Regular cardiac myocyte (primary cell): ENCODE measurements at places on chromosomes 2 and 18. TPM values are rescaled to one million over a fixed set of nuclear protein-coding genes. Genes with fewer than 3 reads are reported as not detected.

Gene SDC1
- 14.4 and 19.6 TPM in 2 replicates for total RNA-seq

Gene DPYSL5
- under 0.01 TPM in 1 of 2 replicates, not detected in the other for total RNA-seq

Gene GNLY
- not detected in 2 replicates for total RNA-seq

Gene TDRD15
- total RNA-seq: not detected in 2 replicates

Gene CAVIN2
- total RNA-seq: 41.2 and 54.4 TPM in 2 replicates

Gene FBXO36
- total RNA-seq: 1.5 and 2.3 TPM in 2 replicates

Gene SNED1
- 4.6 and 10.7 TPM in 2 replicates for total RNA-seq

Gene SCN9A
- total RNA-seq: 20.3 and 22.0 TPM in 2 replicates

Gene CPLX4
- total RNA-seq: not detected in 2 replicates

Gene CCBE1
- total RNA-seq: 21.4 and 39.3 TPM in 2 replicates

Gene OR6B2
- not detected in 2 replicates for total RNA-seq

Gene SUCLG1
- total RNA-seq: 40.9 and 74.0 TPM in 2 replicates

Gene PROKR1
- not detected in 2 replicates for total RNA-seq

Gene IL36RN
- under 0.01 TPM in 1 of 2 replicates, not detected in the other for total RNA-seq

Gene HOXD12
- not detected in 2 replicates for total RNA-seq

Gene RTP5
- total RNA-seq: not detected in 2 replicates

Gene CXCR4
- 0.77 and 0.85 TPM in 2 replicates for total RNA-seq

Gene CACNB4
- total RNA-seq: 2.3 and 20.0 TPM in 2 replicates

Gene NR4A2
- total RNA-seq: 0.58 and 0.85 TPM in 2 replicates

Gene ARL4C
- 38.2 and 48.2 TPM in 2 replicates for total RNA-seq

Gene CDH20
- under 0.01 and 0.28 TPM in 2 replicates for total RNA-seq

Gene NEU2
- total RNA-seq: not detected in 2 replicates

Gene CTLA4
- under 0.01 and 1.7 TPM in 2 replicates for total RNA-seq

Gene CWC22
- 16.3 and 27.4 TPM in 2 replicates for total RNA-seq

Gene SGO2
- total RNA-seq: 3.7 and 28.6 TPM in 2 replicates
